Dermis blood vessel endothelial cell (primary cell): ENCODE measurements at places on chromosomes 16 and 17. TPM values are rescaled to one million over a fixed set of nuclear protein-coding genes. Genes with fewer than 3 reads are reported as not detected.

GRCh38 chr17:39385040-39385439, 16.4 kb downstream of the FBXL20 start:
- no peak for DNase-seq

GRCh38 chr17:54455251-54455868, 445.3 kb upstream of the TOM1L1 start:
- DNase-seq: no peak

MED1 gene
- 18.9 and 32.2 TPM in 2 replicates for total RNA-seq

DNA sequence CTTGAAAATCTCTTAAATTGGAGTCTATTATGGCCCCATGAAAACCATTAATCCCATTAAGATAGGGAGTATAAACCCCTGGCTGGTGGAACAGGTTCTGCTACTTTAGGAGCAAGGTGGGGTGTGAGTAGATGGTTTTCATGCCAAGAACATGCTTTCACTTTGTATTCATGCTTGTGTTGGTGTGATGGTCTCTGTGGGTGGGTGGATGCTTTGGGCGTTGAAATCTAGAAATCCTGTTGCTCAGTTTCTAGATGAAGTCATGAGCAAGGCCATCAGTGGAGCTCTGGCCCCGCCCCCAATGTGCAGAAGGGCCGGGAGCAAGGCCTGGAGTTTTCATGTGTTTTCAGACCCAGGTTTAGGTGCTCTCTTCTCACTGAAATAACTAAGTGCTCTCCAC, 20.1 kb downstream of the PLD6 start:
- DNase-seq: no peak

GRCh38 chr17:42251115-42251514, 25.1 kb downstream of the STAT5B start:
- peak; percentile 53 for DNase-seq

FNDC8 gene
- total RNA-seq: not detected in 2 replicates

DNA sequence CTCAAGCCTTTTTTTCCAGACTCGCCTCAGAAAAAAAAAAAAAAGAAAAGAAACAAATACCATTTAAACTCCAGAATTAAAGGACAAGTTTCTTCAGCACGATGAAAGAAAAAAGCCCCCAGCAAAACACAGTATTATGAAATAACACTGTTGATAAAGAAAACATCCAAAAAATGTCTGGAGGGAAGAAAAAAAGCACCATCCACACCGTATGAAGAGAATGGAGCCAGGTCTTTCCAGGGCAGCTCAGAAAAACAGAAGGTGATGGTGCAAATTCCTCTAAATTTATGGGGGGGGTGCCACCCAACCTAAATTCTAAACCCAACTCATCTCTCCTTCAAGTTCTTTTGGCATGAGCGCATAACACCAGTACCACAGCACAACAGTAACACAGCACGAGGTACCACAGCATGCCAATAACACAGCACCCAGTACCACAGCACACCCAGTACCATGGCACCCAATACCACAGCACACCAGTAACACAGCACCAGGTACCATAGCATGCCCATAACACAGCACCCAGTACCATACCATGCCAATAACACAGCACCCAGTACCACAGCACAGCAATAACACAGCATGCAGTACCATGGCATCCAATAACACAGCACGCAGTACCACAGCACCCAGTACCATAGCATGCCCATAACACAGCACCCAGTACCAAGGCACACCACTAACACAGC, 19.0 kb downstream of the AXIN1 start:
- no peak for DNase-seq

DNA sequence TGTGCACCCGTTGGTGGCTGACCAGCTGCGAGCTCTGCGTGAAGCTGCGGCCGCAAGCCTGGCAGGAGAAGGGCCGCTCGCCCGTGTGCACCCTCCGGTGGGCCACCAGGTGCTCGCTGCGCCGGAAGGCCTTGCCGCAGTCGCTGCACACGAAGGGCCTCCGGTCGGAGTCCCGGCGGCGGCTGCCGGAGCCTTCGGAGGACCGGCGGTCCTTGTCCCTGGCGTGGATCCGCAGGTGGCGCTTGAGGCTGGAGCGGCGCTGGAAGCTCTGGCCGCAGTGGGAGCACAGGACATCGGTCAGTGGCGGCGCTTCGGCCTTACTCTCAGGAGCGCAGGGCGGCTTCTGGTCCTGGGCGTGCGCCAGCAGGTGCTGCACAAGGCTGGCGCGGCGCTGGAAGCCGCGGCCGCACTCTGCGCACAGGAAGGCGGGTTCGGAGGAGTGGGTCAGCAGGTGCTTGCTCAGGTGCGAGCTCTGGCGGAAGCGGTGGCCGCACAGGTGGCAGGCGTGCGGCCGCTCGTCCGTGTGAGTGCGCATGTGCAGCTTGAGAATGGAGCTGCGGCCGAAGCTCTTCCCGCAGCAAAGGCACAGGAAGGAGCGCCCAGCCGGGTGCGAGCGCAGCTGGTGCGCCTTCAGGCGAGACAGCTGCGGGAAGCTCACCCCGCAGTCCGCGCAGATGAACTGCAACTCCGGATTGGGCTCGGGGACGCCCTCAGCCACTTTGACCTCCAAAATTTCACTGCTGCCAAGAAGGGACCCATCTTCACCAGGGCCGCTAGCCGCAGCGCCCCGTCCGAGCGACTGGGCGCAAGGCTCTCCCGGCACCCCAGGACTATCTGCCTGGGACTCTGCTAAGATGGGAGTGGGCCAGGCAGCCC, 9.1 kb downstream of the ZSCAN10 start:
- no peak for DNase-seq

DNA sequence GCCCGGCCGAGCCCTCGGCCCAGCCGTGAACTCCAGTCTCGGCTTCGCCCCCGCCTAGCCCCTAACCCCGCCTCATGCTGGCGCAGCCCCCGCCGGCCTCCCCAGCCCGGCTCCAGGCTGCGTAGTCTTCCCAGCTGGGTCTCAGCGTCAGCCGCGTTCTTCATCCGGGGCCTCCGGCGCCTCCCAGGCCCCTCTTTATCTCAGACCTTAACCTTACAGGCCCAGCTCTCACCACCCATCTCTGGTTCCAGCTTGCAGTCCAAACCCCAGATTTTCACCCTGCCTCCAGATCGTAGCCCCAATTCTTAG, at the start of gene PROCA1:
PROCA1 (minus strand) TSS at position 166 of the 309 bp plus-strand sequence. CDS start 228 bp downstream, outside the sequence.
- no peak for DNase-seq

MLYCD gene
- 2.6 and 5.6 TPM in 2 replicates for total RNA-seq

HOXB4 gene
- total RNA-seq: 2.7 and 3.2 TPM in 2 replicates

DNA sequence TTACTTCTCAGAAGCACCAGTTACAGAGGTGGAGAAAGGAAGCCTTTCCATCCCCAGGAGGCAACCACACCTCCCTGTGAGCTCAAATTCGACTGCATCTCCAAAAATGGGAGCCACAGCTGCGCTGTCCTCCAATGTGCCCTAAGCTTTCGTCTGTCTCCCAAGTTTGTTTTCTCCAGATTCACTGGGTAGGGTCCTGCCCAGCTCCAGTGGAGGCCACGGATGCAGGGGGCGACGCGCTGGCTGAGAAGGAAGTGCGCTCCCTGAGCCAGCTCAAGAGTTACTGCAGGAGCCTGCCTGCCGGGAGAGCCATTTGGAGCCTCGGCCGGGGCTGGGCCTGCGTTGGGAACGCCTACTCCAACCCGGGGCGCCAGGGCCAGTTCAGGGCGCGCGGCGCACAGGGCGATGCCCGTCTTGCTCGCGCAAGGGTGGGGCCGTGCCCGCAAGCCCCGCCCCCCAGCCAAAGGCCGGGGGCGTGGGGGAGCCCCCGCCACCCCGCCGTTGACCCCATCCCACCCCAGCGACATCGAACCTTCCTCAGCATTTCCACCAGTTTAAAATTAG, 19.5 kb downstream of the SIAH1 start:
- DNase-seq: peak; percentile 83

GRCh38 chr17:2865228-2865627, 69.0 kb downstream of the RAP1GAP2 start:
- DNase-seq: no peak

KCNJ18 gene
- not detected in 2 replicates for total RNA-seq

CALB2 gene
- total RNA-seq: not detected in 2 replicates

GRCh38 chr16:67873435-67874370, 851 bp downstream of the EDC4 start:
- DNase-seq: peak; percentile 23

DNA sequence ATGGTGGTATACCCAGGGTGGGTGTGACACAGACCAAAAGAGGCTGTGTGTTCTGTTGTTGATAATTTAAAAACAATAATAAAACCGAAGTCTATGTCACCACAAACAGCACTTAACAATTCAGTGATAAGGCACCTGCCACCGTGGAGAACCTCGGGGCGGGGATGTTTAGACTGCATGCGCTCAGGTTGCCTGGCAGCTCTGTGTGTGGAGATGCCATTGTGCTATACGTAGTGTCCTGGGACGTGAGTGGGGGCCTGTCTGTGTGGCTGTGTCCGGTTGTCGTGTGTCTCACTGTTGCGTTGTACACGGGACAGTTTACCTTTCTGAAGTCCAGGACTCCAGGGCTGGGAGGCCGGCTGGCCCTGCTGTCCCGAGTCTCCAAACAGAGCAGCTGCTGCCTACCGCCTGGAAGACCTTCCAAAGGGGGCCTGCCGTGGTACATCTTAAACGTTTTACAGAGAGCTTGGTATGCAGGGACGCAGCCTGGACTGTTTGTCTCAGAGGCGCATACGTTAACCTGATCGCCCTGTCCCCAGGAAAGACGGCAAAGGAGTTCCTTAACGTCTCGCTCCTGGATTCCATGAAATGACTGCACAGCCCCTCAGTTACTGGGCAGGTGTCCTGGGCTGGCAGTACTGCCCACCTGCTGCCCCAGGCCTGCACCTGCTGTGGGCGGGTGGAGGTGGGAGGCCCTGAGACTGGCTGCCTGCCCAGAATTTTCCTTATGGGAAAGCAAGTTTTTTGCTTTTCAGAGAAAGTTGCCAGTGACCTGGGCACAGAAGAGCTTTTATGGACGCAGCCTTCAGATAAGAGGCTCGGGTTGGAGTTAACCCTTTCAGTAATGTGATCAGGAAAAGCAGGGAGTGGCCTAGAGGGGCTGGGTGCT, 19.0 kb downstream of the SPIRE2 start:
- no peak for DNase-seq

GRCh38 chr16:88761143-88761534, 23.9 kb downstream of the PIEZO1 start:
- no peak for DNase-seq

DNA sequence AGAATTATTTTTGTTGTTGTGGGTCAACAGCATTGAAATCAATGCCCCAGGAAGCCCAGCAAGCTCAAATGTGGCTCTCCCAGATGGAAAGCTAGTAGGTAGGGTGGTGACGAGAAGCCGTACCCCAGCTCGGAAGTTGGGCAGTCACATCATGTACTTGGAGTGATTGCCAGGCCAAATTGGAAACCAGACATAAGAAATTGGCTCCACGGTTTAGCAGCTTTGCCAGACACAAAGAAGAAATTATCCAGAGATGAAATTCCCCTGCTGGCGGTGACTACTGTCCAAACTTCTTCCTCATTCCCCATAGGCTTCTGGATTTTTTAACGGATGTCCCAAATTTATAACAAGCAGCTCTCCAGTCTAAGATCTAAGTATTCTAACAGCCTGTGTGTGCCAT, 95.9 kb downstream of the OR1D5 start:
- no peak for DNase-seq

- DNase-seq: peak; percentile 29
Observed at GRCh38 chr17:19460700-19461099, 49.7 kb downstream of the RNF112 start.

DNA sequence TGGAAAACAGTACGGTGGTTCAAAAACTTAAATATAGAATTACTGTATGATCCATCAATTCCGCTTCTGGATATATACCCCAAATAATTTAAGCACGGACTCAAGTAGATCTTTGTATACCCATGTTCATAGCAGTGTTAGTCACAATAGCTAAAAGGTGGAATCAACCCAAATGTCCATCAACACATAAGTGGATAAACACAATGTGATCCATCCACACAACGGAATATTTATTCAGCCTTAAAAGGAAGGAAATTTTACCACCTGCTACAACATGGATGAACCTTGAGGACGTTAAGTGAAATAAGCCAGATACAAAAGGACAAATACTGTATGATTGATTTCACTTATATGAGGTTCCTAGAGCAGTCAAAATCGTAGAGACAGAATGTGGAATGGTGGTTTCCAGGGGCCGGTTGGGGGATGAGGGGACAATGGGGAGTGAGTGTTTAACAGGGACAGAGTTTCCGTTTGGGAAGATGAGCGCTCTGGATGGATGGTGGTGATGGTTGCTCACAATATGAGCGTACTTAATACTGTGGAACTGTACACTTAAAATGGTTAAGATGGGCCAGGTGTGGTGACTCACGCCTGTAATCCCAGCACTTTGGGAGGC, 5.4 kb upstream of the RNF222 start:
- DNase-seq: peak; percentile 34

- DNase-seq: no peak
Observed at GRCh38 chr17:67044016-67044772, at the start of gene CACNG1. Gene CACNG1, plus strand, starts transcription at chr17:67044554. Its CDS starts 107 bp downstream, at chr17:67044661.

DNA sequence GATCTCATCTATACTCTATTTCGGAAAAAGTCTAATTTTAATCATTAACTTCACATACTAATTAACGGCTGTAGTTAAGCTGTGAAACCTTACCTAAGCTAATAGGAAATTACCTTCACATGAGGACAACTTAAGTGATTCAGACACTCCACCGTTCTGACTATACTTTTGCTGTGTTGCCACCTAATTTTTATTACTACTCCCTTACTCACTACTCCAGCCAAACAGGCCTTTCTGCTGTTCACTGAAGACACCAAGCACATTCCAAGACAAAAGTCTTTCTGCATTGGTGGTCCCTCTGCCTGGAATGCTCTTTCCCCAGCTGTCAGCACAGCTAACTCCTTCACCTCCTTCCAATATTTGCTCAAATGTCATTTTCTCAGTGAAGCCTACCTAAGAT, 1.3 kb downstream of the CMTR2 start:
- no peak for DNase-seq

HOXB7 gene
- 9.9 and 11.4 TPM in 2 replicates for total RNA-seq

PTGES3L gene
- total RNA-seq: 0.14 TPM in 1 of 2 replicates, not detected in the other

KRT25 gene
- total RNA-seq: not detected in 2 replicates

AOC2 gene
- 0.42 and 0.85 TPM in 2 replicates for total RNA-seq

DNA sequence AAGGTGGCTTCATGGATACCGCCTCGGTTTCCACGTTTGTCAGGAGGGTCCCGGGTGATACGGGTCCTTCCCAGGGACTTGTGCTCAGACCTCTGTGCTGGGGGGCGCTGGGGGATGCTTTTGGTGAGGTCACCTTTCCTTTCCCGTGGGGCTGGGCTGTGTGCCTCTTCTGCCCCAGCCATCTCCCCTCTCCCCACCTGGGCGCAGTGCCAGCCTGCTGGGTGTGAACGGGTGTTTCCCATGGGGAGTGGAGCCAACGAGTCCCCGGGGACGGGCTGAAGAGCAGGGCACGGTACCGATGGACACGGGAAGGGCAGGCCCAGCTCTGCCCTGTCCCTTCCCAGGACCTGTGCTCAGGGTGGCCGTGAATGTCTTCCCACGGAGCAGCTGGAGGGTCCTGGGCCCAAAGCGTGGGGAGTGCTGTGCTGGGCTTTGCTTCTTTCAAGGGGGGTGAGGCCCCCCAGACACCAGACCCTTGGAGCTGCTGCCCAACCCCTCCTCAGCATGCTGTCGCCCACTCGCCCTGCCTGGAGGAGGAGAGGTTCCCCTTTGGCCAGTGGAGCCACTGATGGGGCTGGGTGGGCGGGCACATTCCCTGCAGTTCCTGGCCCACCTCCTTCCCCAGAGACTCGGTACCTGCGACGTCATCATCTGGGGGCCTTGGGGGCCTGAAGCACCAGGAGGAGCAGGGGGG, 15.5 kb downstream of the TELO2 start:
- no peak for DNase-seq

KRTAP1-5 gene
- not detected in 2 replicates for total RNA-seq

GRCh38 chr17:2893422-2893914, 97.2 kb downstream of the RAP1GAP2 start:
- DNase-seq: no peak
